ENCODE measurements at places on chromosomes 7 and 10.

DNA sequence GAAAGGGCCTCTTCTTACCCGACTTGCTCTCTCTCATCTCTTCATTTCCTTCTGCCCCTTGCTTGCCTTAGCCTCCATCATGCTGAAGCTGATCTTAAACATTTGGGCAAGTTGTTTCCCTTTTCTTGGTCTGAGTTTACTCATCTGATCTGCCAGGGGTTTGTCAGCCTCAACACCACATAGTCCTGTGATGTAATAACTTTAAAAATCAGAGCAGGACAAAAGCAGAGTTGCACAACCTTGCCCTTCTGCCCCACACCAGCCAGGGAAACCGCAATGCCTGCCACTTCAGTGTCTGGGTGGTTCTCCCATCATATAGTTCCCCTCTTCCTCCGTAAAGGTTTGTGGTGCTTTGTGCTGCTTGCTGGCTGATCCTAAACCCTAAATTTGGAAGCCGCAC is 9.9 kb upstream of the LIPM start:
- DNase-seq = no peak

DNA sequence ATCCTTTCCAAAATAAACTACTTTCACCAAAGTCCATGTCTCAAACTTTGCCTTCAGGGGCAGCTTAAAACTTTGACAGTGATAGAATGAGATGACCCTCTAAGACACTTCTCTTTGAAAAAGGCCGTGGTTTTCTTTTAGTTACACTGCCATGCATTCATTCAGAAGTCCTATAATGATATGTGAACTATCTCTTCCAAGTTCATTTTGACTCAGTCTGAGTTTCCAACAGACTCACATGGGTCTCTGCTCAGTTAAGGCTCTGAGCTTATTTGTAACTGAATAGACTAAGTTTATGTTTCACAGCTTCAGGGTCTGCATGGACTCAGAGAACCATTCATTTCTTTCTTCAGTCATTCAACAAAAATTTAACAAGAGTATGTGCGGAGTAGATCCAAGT is 208.9 kb upstream of the PRSS1 start:
- DNase-seq = no peak

DNA sequence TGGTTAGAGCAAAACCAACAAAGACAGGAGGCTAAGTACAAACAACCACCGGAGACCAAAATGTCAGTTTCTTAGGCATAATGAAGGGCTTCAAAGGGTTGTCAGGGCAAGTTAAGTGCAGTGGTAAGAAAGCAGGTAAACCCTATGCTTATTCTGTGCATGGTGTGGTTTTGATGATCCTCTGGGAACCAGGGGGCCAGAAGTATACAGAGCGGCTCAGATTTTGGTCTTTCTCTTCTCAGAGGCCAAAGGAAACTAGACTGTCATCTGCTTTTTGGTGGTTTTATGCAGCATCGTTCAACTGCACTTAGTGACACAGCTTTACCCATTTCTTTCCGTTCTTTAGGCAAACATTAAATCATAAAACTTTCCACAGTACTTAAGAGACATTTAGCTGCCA is 332.7 kb upstream of the CELF2 start:
- no peak for DNase-seq

DNA sequence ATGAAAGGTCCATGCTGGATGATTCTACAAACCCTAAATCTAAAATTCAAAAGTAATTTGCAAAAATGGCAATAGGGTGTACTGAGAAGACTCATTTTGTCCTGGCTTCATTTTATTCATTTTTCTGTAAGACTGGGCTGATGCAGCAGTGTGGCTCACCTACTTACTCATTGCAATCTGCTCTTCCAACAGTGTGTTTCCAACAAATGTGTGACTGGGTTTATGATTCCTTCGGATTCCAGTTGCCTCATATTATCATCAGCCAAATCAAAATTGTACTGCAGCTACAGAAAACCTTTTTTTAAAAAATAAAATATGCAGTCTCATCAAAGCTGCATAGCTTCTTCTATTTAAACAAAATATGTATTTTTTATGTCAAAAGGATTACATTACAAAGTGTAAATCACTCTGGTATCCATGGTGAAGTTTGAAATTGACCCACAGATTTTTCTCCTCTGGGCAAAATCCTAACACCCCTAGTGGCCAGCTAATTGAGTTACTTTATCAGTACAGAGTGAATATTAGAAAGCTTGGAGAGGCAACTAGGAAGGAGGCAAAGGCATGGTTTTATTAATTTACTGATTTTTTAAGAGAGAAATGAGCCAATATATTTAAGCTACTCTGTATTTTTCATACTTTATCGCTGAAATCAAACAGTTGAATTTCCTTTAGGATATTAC is 390.3 kb downstream of the MAGI2 start:
- DNase-seq = no peak

DNA sequence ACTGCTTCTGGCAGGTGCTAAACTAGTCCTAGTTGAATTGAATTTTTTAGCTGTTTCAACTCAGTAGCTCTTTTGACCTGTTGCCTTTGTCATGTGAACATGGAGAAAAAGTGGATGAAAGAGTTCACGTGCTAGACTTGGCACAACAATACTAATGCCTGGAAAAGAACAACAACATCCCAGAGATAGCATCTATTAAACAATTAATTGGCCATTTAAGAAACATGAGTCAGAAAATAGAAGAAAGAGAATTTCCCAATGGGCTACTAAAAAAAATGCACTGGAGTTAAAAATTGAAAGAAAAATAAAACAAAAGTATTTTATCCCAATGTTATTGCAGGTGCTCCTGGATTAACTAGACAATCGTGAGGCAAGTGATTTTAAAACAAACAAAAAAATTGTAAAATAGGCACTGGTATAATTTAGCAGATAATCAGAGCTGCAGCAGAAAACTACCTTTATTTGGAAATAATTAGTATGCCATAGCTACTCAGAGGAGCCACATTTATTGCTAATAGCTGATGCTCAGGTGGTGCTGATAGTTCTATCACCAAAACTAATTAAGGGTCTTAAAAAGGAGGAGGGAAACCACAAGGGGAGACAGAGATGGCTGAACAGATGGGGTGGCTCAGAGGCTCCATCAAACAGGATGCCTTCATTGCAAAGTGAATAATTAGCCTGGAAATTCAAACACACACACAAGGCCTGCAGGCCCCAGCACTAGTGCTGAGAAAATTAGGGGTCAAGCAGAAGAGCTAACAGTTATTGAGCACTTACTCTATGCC is 17.6 kb downstream of the CCDC71L start:
- DNase-seq = no peak

GRCh38 chr7:158609313-158609974 is 21.8 kb upstream of the PTPRN2 start:
- no peak for DNase-seq

- no peak for DNase-seq
Observed at GRCh38 chr10:16509996-16510395, 11.7 kb downstream of the C1QL3 start.

Data from activated T-helper 1 cell treated with anti-CD3 and anti-CD28 coated beads, Interleukin-2, amount 50 U/mL, for 16 hours (primary cell).